ENCODE measurements at places on chromosomes 16 and 17.

- no peak for DNase-seq
Measured at GRCh38 chr17:4261452-4261851, 2.3 kb downstream of the ANKFY1 start.

DNA sequence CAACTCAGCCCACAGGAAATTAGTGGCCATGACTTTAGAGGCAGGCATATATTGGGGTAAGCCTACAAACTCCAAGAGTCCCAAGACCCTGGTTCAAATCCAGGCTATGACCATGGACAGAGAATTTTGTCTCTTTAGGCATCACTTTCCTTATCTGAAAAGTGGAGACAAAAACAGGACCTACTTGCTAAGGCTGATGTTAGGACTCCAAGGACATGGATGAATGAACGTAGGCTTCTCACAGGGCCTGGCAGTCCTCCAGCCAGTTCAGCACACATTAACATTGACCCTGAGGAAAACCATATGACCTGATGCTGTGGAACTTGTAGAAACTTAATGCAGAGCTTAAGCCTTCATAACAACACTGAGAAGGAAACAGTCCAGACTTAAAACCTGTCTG is 1.4 kb downstream of the FKBP10 start:
- DNase-seq: no peak

- DNase-seq: no peak
Measured at GRCh38 chr17:68346448-68346847, 55.2 kb downstream of the ARSG start.

DNA sequence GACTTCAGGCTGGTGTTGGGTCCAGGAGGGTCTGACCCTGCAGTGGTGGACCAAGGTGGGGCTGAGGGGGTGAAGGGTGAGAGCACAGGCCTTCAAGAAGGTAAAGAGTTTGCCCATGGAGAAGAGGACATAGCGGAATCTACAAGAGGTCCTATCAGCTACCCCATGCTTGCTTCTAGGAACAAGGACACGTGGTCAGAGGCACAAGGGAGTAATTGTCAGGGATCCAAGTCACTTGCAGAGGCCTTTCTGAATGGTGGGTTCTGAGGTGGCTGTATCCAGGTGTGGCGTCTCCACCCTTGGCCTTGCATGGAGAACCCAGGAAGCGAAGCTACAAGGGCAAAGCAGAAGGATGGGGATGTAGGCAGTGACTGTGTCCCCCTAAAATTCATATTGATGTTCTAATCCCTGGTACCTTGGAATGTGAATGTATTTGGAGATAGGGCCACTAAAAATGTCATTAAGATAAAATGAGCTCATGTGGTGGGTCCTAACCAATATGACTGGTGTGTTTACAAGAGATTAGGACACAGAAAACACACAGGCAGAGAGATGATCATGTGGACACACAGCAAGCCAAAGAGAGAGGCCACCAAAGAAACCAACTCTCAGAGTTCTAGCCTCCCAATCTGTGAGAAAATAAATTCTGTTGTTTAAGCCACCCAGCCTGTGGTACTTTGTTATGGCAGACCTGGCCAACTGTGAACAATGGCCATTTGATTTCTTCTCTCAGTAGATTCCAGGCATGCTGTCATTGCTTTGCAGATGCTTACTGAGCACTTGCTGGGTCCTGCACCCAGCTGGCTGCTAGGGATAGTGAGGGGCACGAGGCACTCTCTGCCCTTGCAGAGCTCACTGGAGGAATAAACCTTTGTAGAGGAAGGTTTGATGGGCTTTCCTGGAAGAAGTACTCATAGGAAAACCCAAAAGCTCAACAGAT is 75.8 kb downstream of the UTP18 start:
- DNase-seq: no peak

- DNase-seq: no peak
Measured at GRCh38 chr16:988471-989353, 7.1 kb downstream of the SOX8 start.

Data from NCI-H748 treated with DMSO at 0.1 percent for 48 hours (cell line).